ENCODE measurements at places on chromosomes 5 and 9.

- DNase-seq = no peak
Measured at GRCh38 chr5:170426786-170427185, 37.6 kb upstream of the KCNMB1 start.

GRCh38 chr9:136956604-136957003 lies 4.5 kb downstream of the LCN12 start:
- no peak for DNase-seq

DNA sequence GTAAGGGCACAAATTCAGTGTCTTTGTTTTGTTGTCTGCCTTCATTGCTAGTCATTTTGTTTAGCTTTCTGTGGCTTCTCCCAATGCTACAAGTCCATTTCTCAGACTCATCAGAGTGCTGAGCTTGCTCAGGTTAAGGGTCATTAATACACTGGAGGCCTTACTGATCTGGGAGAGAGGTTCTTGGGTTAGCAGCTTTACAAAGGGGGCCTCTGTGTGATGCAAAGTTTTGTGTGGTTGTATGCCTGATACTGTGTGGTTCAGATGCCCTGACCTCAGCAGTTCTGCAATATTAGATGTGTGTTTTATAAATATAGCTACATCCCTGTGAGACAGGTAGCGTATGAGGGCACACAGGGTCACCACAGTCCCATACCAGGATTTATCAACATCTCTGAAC lies 34.8 kb upstream of the SMARCA2 start:
- DNase-seq = no peak

DNA sequence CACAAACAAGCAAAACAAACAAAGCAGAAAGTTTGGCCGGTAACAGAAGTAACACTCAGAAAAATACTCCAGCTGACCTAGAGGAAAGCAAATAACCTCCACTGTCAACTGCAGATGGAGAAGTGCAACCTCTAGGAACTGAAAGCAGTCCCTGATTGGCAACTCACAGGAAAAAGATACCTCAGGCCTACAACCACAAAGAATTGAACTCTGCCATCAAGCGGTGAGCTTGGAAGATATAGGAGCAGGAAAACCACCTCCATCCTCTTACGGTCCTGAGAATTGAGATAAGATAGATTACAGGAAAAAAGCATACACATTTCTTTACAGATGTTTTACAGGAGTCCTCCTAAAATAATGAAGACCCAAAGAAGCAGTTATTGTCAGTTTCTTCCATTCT lies 184.5 kb downstream of the PDZD2 start:
- DNase-seq = peak; percentile 18

GRCh38 chr5:42807722-42808447 lies 3.8 kb downstream of the SELENOP start:
- DNase-seq = peak; percentile 65

GRCh38 chr5:101626572-101626971 lies 669.5 kb downstream of the SLCO4C1 start:
- no peak for DNase-seq

DNA sequence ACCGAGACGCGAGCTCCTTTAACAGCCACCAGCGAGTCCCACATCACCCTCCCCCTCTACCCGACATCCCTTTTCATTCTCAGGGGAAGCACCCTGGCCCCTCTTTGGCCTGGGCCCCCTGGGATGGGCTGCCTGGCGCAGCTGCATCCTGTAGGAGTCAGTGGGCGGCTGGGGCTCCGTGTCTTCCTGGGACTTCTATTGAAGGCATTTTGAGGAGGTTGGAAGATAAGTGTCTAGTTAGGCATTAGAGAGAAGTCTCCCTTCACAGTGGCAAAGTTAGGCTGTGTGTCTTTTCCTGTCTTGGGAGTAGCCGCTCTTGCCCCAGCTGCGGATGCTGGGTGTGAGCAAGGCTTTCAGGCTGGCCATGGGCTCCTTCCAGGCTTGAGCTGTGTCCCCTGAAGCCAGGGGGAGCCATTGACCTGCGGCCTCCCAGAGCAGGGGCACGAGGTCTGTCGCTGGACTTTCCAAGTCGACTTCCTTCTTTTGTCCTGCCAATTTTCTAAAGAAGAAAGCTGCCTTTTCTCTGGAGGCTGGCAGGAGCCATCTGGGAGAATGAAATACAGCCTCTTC lies 18.6 kb upstream of the NKD2 start:
- peak; percentile 38 for DNase-seq

DNA sequence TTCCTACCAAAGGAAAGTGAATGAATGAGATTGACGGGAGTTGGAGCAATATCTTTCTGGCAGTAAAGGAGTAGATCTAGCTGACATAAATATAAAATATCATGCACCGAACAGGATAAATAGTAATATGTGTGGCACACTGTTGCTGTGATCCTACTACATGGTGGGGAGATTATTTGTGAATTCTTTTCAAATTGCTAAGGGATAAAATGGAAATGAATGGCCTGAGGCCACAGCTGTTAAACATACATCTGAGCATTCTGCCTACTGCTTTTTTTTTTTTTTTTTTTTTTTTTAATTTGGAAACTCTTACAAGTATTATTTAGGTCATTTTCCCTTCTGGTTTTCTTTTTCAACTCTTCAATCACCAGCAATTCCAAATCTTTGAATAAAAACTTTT lies 66.8 kb downstream of the MEF2C start:
- DNase-seq = no peak

GRCh38 chr5:179274321-179275315 lies 70.6 kb downstream of the ADAMTS2 start:
- DNase-seq = no peak

GRCh38 chr5:129459777-129460671 lies at the start of gene ADAMTS19:
Gene ADAMTS19, plus strand, starts transcription at chr5:129460298. Its CDS starts 94 bp downstream, at chr5:129460392.
- DNase-seq = peak; percentile 35

- peak; percentile 8 for DNase-seq
Measured at GRCh38 chr9:116219686-116220085, 66.1 kb downstream of the PAPPA start.

GRCh38 chr5:179806250-179807048 lies at the start of gene MGAT4B:
Gene MGAT4B, minus strand, starts transcription at chr5:179806866. Its CDS starts 283 bp downstream, at chr5:179806583.
- peak; percentile 92 for DNase-seq

GRCh38 chr5:73883646-73884045 lies 257.6 kb downstream of the ARHGEF28 start:
- no peak for DNase-seq
